Stimulated activated naive CD4-positive, alpha-beta T cell treated with Interleukin-2 at 50 U/mL for 16 hours (primary cell): ENCODE measurements at places on chromosomes 11 and 22.

DNA sequence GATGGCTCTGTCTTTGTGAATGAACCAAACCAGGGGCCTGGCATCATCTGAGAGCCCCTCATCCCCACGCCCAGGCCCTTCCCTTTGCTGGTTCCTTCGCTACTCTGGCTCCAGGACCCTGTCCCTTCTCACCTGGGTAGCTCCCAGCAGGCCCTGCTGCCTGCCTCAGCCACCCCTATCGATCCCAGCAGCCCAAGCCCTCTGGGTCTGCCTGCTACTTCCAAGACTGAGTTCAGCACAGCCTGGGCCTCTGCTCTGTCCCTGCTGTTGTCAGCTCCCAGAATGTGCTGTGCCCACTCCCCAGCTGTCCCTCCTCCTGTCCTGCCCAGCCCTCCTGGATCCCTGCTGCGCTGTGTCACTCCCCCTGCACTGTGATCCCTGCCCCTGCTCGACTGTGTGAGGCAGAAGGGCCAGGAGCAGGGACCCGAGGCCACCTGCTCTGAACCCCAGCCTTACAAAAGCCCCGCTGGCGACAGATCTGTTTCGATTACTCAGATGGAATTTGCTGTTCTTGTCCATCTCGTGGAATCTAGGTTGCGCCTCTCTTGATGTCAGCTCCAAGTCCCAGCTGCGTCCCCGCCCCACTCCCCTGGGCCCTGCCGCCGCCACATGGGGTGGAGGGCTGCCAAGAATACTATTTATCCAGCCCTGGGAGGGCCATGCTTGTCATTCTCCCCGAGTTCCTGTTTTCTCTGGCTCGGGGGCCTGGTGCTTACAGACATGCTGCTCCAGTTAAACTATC, 13.0 kb downstream of the MRPL21 start:
- DNase-seq, result no peak

DNA sequence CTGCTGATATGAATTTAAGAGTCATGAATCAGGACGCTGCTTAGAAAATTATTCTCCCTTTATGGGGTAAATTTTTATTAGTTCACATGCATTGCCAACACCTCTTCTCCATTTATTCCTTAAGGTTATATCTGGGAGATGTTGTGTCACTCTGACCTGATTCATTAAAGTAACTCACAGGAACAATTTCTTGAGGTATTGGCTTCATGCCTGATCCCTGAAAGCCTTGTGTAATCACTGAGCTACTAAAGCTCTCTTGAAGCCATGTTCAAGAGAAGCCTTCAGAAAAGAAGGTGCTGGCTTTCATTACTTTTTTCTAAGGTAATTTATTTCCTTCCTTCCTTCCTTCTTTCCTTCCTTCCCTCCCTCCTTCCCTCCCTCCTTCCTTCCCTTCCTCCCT, 420.6 kb downstream of the RAB38 start:
- DNase-seq, result no peak

GRCh38 chr22:22787151-22787550, 100.5 kb upstream of the IGLL5 start:
- no peak for DNase-seq

DNA sequence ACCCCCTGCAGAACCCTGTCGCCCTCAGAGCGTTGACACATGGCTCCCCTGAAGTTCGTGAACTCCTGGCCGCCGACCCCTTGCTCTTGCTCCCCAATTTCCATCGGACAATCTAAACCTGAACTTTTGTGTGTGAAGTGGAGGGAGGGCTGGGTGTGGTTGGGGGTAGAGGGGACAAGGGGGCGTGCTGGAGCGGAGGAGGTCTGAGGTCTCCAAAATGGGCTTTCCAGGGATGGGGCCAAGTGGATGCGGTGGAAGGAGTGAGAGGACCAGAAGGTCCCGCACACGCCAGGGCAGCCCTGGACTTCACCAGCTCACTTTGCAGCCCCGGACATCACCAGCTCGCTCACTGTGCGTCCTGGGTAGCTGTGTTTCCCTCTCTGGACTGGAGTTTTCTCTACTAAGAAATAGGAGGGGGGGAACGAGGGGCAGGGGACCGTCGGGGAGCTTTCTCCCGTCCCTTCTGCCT, 18.6 kb downstream of the CREB3L1 start:
- no peak for DNase-seq

DNA sequence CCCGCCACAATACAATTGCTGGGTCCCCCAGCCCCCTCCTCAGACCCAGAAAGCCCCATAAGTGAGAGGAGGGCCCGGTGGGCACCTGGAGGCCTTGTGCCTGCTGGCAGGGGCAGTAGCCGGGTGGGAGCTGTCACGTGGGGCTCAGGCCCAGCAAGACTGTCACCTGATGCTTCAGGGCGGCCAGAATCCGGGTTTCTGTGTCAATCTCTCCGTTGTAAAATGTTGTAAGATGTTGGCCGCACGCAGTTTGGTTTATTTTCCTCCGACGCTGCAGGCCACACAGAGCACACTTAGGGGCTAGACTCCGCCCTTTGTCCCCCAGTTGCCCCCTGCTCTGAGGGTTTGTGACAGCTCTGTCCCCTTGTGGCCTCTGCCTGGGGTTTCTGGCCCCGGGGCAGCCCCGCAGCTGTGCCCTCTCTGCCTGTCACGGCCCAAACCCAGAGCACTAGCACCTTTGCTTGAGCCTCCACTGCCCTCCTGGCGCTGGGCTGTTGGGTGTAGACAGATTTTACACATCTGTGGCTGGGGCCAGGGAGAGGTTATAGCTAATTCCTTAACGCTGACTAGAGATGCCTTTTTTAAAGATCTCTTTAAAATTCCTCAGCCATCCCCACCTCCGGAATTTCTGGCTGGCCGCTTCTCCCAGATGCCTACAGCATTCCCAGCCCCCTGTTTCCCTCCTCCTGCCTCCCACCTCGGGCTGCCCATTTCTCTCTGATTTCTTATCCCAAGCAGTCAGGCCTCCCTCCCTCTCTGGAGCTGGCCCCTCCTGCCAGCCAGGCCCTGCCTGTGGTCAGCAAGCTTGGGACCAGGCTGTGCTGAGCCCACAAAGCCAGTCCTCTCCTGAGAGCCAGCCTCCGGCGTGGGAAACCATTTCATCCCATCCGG, 3.2 kb upstream of the PRR5 start:
- DNase-seq, result no peak

GRCh38 chr11:119788911-119789560, 60.0 kb upstream of the NECTIN1 start:
- DNase-seq, result no peak
